ENCODE measurements at places on chromosomes 16 and 17.

- no peak for DNase-seq
Measured at GRCh38 chr17:40606548-40607353, 40.9 kb downstream of the SMARCE1 start.

- no peak for DNase-seq
Measured at GRCh38 chr16:83453977-83454376, 353.8 kb upstream of the HSBP1 start.

- DNase-seq = peak; percentile 18
Measured at GRCh38 chr17:58156839-58157803, 8.9 kb downstream of the OR4D1 start.

DNA sequence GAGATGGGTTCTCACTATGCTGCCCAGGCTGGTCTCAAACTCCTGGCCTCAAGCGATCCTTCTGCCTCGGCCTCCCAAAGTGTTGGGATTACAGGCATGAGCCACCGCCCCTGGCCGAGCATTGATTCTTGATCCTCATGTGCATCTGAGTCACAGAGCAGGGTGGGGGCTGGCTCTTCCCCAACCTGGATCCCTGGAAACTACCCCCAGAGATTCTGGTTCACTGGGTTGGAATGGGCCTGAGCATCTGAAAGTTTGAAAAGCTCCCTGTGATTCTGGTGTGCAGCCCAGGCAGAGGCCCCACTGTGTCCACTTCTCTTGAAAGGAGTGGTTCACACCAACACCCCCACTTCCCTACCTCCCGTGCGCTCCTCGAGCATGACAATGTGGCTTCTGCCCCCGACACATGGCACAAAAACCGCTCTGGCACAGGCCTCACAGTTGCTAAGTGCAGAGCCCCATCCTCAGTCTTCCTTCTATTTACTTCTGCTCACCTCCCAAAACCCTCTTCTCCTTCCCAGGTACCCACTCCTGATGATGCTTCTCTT, 4.6 kb downstream of the QPRT start:
- no peak for DNase-seq

DNA sequence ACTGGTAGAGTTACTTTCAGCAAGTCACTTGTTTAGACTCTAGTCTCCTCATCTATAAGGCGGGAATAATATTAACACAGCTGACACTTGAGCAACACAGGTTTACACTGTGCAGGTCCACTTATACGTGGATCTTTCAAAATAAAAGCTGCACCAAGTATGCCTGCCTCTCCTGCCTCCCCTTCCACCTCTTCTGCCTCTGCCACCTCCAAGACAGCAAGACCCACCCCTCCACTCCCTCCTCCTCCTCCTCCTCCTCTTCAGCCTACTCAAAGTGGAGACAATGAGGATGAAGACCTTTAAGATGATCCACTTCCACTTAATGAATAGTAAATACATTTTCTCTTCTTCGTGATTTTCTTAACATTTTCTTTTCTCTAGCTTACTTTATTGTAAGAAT, 285.6 kb downstream of the FTO start:
- no peak for DNase-seq

DNA sequence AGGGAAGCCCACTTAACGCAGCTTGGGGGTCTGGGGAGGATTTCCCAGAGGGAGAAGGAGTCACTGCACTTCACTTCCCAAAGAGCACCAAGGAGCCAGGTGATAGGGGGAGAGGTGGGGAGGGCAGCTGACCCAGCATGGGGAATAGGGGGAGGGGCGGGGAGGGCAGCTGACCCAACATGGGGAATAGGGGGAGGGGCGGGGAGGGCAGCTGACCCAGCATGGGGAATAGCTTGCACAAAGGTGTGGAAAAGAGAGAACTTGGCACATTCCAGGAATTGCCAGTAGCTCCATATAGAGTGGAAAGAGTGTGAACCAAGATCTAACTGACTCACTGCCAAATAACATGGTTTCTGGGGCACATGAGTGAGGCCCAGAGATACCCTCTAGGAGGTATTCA, 110.3 kb downstream of the CCT6B start:
- no peak for DNase-seq

All from stimulated activated CD8-positive, alpha-beta memory T cell treated with anti-CD3 and anti-CD28 coated beads, Interleukin-15, amount 100 ng/mL, for 4 hours (primary cell).